Astrocyte (in vitro differentiated cells and primary cell): ENCODE measurements at places on chromosomes 6 and 20. TPM values are rescaled to one million over a fixed set of nuclear protein-coding genes. Genes with fewer than 3 reads are reported as not detected.

Gene AP5S1
- 12.6 TPM in 2 replicates for total RNA-seq

Gene TP53TG5
- total RNA-seq = not detected in 2 replicates

Gene VGLL2
- 1.2 and 1.7 TPM in 2 replicates for total RNA-seq

Gene GTPBP2
- 86.6 and 90.6 TPM in 2 replicates for total RNA-seq

Gene OR12D3
- not detected in 2 replicates for total RNA-seq

Gene PBOV1
- total RNA-seq = not detected in 2 replicates

Gene TREML2
- total RNA-seq = not detected in 2 replicates

Gene POLR1C
- 41.8 and 46.2 TPM in 2 replicates for total RNA-seq

Gene SNAP25
- 3.9 and 5.2 TPM in 2 replicates for total RNA-seq

Gene PPP1R3G
- 0.39 and 0.70 TPM in 2 replicates for total RNA-seq

Gene PCNA
- total RNA-seq = 73.0 and 77.6 TPM in 2 replicates

Gene AKAP7
- total RNA-seq = 4.6 and 4.9 TPM in 2 replicates

Gene SMLR1
- total RNA-seq = not detected in 2 replicates

Gene PRKN
- 1.3 and 1.5 TPM in 2 replicates for total RNA-seq

Gene NT5E
- total RNA-seq = 76.1 and 77.4 TPM in 2 replicates

Gene PLN
- total RNA-seq = 0.43 TPM in 1 of 2 replicates, not detected in the other

Gene ABHD16B
- total RNA-seq = not detected in 2 replicates

Gene IP6K3
- total RNA-seq = 4.5 and 4.6 TPM in 2 replicates

Gene IMPG1
- total RNA-seq = not detected in 2 replicates

Gene MPIG6B
- not detected in 2 replicates for total RNA-seq

Gene PROKR2
- total RNA-seq = not detected in 2 replicates

Gene SNX21
- total RNA-seq = 13.3 and 14.2 TPM in 2 replicates

Gene SLC13A3
- total RNA-seq = 0.50 and 0.66 TPM in 2 replicates

Gene ZBTB46
- 12.9 and 13.9 TPM in 2 replicates for total RNA-seq

Gene TPD52L1
- total RNA-seq = 32.4 and 32.8 TPM in 2 replicates

Gene SCRT2
- total RNA-seq = not detected in 2 replicates

Gene PDYN
- total RNA-seq = not detected in 2 replicates

Gene TFEB
- total RNA-seq = 3.9 and 4.7 TPM in 2 replicates

Gene BEND6
- 8.3 and 10.4 TPM in 2 replicates for total RNA-seq

Gene MATN4
- total RNA-seq = 0.19 and 0.20 TPM in 2 replicates

Gene ESR1
- 0.05 TPM in 2 replicates for total RNA-seq

Gene C6orf62
- 162 and 178 TPM in 2 replicates for total RNA-seq

Gene MOXD1
- total RNA-seq = 3.5 and 4.8 TPM in 2 replicates

Gene HLA-DPB1
- 2.7 and 3.4 TPM in 2 replicates for total RNA-seq

Gene CD24
- total RNA-seq = 51.1 and 95.1 TPM in 2 replicates

Gene KIF13A
- 38.1 and 38.4 TPM in 2 replicates for total RNA-seq

Gene CD40
- 2.3 and 4.1 TPM in 2 replicates for total RNA-seq

Gene SLC2A4RG
- 65.6 and 68.3 TPM in 2 replicates for total RNA-seq

Gene STMN3
- total RNA-seq = 29.2 and 30.7 TPM in 2 replicates

Gene SEMG1
- not detected in 2 replicates for total RNA-seq

Gene EDN1
- total RNA-seq = 54.8 and 64.4 TPM in 2 replicates

Gene SLC17A4
- not detected in 2 replicates for total RNA-seq

Gene VTA1
- total RNA-seq = 65.3 and 72.4 TPM in 2 replicates
